Activated CD8-positive, alpha-beta memory T cell treated with anti-CD3 and anti-CD28 coated beads for 1 hour (primary cell): ENCODE measurements at places on chromosomes 5 and 9.
A peak's percentile ranks its signal among the peaks of the same experiment; 100 is the strongest.

DNA sequence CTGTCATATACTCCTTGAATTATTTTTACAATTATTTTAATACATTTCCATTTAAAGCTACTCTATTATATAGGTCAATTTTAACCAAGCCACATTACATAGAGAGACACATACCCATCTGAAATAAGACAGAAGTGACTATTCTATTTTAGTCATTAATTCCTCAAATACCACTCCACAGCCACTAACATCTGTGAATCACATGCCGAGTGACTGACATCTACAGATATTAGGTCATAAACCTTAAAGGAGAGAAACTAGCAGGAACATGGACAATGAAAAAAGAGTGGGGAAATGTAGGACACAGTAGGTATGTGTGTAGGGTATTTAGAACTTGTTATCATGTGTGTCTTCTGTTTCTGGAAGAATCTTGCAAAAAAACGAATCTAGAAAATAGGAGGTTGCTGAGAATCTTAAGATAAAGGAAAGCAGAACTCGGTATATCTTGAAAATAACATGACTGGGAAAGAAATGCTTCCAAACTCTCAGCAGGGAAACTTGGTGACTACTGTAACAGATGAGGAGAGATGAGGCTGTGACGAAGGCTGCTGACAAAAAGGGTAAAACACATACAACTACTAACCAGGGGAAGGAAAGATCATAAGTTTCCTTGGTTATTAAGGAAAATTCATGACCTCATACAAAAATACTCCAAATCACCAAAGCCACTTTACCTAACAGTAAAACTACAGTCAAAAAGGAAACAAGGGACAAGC, 84.6 kb downstream of the PLPP1 start:
- no peak for DNase-seq

GRCh38 chr5:149007174-149007573, 55.7 kb downstream of the SH3TC2 start:
- no peak for DNase-seq

GRCh38 chr5:159208514-159209437, 577 bp downstream of the RNF145 start:
- DNase-seq = peak; percentile 6

DNA sequence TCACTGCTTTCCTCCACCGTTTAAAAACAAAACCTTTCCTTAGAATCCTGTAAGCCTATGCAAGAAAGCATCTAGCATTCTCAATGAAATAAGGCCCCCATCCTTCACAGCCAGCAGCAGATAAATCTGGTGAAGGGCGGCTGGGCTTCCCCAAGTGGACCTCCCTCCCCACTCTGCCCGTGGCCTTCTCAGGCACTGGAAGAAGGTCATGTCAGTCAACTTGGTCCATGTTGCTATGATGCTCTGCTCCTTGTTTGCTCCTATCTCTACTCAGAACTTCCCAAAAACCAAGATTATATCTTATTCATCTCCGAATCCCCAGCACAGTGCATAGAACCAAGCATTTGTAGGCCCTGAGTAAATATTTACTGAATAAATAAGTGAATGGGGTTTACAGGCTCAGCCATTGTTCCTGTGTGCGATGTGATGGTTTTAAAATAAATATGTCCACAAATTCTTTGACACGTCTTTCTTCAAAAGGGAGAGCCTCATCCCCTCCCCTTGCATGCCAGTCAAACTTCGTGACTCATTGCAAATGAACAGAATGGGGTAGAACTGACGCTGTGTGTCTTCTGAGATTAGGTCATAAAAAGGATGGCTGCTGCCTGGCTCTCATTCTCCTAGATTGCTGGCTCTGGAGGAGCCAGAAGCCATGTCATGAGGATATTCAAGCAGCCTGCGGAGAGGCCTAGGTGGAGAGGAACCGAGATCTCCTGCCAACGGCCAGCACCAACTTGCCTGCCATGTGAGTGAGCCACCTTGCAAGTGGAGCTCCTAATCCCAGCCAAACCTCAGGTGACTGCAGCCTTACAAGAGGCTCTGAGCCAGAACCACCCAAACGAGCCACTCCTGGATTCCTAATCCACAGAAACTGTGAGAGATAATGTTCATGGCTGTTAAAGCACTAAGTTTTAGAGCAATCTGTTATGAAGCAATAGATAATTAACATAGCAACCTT, 70.5 kb downstream of the MED27 start:
- no peak for DNase-seq

- no peak for DNase-seq
These were observed 190.9 kb downstream of the GADD45G start for GRCh38 chr9:89795538-89796195.

DNA sequence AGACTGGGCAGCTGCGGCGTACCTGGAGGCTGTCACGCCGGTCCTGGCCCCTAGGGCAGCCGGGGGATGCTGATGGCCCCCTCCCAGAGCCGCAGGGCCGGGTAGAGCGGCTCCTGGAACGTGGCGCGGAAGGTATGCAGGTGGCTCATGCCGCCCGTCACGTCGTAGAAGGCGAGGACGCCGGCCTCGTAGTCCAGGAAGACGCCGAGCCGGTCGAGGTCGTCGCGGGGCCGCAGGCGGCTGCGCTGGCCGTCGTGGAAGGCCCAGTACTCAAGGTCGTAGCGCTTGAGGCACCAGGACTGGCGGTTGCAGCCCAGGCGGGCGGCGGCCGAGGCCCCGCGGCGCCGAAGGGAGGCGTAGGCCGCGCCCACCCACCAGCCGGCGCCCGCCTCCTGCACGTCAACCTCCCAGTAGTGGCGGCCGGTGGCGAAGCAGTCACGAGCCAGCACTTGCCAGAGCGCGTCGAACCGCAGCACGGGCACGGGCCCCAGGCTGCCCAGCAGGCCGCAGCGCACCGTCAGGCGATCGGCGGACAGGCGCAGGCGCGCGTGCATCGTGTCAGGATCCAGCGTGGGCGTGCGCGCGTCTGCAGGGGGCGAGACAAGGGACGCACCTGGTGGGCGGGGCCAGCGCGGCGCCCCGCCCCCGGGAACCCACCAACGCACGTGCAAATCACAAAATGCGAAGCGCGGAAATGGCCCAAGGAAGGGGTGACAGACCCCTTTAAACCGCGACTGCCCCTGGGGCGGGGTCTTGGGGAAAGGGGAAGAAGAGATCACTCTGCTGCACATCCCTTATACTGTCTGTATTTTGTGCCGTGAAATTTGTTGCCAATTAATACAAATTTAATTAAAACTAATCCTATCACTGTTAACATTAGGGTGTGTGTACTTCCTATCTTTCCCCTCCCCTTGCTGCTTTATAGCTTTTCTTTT, 31.2 kb downstream of the NANS start:
- DNase-seq = no peak

DNA sequence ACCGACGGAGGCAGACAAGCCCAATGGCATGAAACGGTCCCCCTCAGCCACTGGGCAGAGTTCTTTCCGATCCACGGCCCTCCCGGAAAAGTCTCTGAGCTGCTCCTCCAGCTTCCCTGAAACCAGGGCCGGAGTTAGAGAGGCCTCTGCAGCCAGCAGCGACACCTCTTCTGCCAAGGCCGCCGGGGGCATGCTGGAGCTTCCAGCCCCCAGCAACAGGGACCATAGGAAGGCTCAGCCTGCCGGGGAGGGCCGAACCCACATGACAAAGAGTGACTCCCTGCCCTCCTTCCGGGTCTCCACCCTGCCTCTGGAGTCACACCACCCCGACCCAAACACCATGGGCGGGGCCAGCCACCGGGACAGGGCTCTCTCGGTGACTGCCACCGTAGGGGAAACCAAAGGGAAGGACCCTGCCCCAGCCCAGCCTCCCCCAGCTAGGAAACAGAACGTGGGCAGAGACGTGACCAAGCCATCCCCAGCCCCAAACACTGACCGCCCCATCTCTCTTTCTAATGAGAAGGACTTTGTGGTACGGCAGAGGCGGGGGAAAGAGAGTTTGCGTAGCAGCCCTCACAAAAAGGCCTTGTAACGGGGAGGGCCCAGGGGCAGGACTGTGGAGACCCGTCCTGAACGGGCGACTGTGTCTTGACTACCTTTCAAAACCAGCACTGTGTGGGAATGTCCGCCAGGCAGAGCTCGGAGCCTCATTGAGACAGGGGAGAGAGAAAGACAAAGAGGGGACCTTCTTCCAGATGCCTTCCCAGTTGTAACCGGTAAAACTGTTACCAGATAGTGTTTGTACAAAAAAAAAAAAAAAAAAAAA, 29.9 kb downstream of the CD180 start:
- DNase-seq = peak; percentile 49

DNA sequence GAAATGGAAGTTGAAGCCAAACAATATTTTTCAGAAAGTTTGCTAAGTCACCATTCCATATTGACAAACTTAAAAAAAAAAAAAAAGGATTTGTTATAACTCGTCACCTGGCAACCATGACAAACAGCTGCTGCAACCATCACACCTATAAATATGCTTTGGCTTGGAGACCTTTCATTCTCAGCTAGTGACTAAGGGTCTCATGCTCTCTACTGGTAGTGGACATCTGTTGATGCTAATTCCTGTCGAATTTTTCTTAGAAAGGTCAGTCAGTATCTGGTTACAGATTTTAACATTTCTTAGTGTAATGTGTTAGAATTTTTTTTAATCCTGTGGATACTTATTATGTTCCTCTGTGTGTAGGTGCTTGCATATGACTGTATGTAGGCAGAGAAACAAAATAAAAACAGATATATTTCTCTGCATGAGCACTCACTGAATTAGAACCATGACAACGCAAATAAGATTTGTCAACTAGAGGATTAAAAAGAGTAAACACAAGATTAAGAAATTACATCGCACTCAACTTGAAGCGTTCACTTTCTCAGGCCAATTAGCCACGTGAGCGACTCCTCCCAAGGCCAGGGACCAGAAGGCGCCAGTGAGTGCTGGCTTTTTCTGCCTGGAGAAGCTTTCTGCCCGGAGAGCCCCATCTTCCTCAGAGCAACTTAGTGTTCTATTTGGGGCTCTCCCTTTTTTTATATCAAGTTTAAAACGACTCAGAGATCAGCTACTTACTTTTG, 27.0 kb upstream of the ZNF622 start:
- no peak for DNase-seq

GRCh38 chr9:134662143-134662876, 20.7 kb downstream of the COL5A1 start:
- DNase-seq = no peak

DNA sequence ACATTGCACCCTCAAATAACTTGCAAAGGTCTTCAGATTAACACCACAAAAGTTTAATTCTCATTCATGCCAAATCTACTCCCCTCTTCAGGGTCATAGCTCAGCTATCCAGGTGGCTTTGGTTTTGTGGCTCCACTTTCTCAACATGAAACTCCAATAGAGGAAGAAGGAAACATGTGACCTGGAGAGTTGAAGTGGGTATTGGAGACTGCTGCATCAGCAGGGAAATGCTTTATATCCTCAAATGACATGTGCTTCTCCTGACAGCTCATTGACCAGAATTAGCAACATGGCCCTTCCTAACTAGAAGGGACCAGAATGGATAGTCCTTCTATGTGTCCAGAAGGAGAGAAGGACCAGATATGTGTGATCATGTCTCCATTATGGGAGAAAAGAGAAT, 73.6 kb downstream of the TLR4 start:
- DNase-seq = no peak

DNA sequence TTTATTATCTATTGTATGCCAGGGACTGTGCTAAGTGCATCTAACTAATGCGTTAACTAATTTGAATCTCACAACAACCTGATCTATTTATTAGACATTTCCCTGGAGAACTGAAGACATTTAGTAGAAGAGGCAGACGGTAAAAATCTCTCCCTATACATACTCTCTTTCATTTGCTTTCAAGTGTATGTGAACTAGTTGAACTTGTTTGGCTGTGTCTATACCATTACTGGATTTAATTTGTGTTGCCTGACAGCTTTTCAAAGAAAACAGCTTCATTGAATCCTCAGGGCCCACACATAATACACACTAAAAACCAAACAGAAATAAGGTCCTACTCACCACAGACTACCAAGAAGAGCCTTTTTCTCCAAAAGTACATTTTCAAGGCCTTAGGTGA, 133.6 kb upstream of the NR3C1 start:
- no peak for DNase-seq

- no peak for DNase-seq
These were observed 117.9 kb downstream of the MTX3 start for GRCh38 chr5:79873187-79873586.

GRCh38 chr9:36074870-36075532, 38.3 kb downstream of the RECK start:
- DNase-seq = no peak

DNA sequence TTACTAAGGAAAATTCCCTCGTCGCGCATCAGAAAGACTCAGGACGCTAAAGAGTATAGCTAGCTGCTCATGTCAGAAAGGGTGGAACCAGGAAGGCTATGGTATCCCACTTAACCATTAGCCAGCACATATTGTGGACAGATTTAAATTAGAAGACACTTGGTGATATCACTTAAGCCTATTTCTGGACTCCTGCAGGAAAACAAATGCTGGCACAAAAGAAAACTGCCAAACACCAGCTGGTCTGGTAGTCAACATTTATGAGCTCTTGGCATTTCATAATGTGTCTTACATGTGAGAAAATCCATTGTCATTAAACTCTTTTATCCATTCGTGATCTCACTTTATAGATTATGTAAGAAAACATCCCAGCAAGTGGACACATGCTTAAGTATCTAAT, 377.4 kb downstream of the PTPRD start:
- no peak for DNase-seq

GRCh38 chr9:126643945-126644527, 30.3 kb downstream of the LMX1B start:
- DNase-seq = no peak

GRCh38 chr5:17373814-17374556, 124.0 kb upstream of the TAF11L2 start:
- no peak for DNase-seq

DNA sequence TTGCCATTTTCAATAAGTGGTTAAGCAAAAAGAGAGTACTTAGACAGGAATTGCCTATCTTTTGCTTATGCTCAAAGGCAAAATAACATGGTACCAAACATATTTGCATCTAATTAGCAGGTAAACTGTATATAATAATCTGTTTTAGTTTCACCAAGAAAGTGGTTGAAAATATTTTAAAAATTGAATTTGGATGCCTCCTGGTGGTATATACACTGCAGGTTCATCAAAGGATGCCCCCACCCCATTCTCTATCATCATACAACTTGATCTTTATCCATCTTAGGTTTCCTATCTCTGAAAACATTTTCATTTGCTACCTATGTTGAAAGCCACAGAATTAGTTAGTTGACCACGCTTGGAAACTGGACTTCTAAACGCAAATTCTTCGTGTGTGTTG, 47.0 kb upstream of the MROH2B start:
- no peak for DNase-seq

GRCh38 chr9:8027351-8027750, 227.8 kb upstream of the DMAC1 start:
- DNase-seq = no peak

DNA sequence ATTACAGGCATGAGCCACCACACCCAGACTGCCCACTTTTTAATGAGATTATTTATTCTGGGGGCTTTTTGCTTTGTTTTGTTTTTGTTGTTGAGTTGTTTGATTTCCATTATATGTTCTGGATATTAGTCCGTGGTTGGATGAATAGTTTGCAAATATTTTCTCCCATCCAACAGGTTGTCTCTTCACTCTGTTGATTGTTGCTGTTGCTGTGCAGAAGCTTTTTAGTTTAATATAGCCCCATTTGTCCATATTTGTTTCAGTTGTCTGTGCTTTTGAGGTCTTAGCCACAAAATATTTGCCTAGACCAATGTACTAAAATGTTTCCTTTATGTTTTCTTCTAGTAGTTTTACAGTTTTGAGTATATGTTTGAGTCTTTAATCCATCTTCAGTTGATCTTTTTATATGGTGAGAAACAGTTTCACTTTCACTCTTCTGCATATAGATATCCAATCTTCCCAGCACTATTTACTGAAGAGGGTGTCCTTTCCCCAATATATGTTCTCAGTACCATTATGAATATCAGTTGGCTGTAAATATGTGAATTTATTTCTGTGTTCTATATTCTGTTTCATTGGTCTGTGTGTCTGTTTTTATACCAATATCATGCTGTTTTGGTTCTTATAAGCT, 30.2 kb upstream of the TBCA start:
- no peak for DNase-seq
